ENCODE measurements at places on chromosomes 16 and 17.

GRCh38 chr17:34886831-34887230, 74.4 kb downstream of the CCT6B start:
- DNase-seq, result peak; percentile 8

DNA sequence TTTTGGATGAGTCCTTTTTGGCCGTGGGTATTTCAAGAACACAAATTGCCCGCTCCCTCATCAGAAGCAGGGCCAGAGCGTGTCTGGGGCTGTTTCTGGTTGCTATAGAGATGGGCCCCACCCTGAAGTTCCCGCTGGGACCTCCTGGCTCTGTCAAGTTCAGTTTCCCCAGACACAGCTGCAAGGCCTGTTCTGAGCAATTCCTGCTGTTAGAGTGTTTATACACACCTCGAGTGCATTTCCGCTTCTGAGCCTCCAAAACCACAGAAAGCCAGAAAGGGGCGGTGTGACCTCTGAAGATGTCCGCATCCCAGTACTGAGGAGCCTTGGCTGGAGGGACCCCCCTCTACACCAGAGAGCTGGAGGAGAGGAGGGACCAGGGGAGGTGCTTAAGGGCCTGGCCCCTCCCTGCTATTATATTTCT, 9.3 kb upstream of the WBP2 start:
- no peak for DNase-seq

GRCh38 chr17:6479622-6480302, 35.5 kb downstream of the PIMREG start:
- no peak for DNase-seq

DNA sequence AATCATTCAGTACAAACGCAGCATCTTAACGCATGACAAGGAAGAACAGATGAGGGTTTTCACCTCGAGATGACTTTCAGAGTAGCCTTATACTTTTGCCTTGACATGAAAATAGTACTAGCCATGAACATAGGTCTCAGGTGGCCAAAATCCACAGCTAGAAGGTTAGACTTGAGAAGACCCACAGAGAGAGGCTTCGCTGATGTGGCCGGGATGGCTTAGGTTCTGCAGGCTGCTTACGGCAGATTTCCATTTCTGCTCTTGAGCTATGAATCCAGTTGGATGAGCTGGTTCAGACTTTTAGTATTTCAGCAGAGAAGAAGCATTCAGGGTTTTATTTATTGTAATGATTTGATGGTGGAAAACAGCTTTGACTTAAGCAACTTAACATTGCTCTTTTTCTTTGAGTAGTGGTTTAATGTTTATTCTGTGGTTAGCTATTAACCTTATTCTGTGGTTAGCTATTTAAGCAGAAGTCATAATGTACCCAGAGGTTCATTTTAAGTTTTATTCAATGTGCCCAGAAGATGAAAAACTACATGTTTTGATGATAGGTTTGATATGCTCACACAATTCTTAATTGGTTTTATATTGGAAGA, 7.6 kb downstream of the KRT24 start:
- no peak for DNase-seq

- DNase-seq, result no peak
Measured at GRCh38 chr16:86229866-86230656, 280.3 kb upstream of the FOXF1 start.

GRCh38 chr17:6536053-6536452, 20.3 kb downstream of the PITPNM3 start:
- DNase-seq, result no peak
